Activated naive CD4-positive, alpha-beta T cell (primary cell): ENCODE measurements at places on chromosomes 2 and 18.

DNA sequence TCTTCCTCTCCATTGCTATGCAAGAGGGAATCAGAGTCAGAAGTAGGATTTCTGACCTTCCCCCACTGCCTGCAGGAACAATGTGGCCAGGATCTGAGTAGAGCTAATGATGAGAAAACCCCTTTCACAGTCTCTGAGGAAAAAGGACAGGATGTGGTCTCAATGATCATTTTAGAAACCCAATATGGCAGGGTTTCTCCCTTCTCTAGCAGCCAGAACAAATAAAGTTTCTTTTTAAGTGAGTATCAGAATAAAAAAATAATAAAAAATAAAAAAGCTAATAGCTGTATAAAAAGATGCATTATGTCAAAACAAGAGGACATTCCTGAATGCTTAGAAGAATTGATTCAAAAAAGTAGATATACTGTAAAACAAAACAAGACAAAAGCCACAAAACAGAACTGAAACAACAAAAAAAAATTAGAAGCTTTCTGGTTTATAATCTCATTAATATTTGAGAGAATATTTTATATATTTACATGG, 1124.9 kb upstream of the ZEB2 start:
- no peak for DNase-seq

DNA sequence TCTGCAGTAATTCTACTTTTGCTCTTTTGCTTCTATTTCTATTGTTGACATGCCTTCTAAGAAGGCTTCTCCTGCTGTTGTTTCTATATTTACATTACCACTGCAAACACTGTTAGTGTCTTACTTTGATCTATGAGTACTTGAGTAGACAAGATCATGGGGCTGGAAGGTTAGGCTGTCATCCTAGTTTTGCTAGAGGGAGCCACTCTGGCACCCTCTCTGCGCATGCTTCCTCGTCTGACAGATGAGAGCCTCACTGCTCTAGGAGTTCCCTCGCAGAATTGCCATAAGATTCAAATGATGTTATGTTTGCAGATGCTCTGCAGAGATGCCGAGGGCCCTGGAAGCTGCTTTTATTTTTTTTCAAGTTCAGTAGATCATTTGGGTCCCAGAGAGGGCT, 185.6 kb downstream of the RNF144A start:
- no peak for DNase-seq

DNA sequence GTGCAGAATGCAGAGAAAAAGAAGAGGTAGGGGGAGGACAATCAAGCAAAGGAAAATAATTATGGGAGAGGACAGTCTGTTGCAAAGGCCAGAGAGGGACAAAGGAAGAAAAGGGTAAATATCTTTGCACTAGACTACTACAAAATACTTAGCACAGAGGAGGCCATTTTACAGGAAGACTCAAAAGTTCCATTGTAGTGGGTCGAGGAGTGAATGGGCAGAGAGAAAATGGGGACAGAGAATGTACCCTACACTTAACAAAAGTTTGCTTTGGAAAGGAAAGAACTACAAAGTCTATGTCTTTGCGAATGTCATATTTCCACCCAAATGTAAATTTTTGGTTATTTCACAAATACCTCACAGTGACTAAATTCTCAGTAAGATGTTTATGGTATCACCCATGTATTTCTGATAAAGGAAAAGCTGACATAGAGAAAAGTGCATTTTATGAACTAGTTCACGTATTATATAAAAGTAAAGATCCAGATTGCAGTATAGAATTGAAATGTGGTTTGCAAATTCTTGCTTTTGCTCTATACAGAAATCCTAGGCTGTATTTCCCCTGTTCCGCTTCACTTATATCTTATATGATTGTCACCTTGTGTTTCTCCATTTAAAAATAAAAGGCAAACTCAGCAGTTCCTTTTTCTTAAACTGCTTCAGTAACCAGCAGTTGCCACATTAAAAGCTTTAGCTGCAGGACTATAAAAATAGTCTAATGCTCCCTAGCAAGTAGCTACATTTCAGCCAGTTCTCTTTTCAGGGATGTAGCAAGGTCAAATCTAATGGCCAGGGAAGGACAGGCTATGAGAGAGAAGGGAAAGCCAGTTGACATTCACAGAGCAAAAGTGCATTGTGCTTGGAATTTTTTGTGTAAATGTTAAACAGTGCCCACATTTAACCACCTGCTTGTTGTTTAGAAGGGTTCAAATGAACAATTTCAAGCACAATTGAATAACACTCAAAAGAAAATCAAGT, 79.7 kb upstream of the CYTIP start:
- no peak for DNase-seq

- DNase-seq: no peak
These were observed 95.4 kb downstream of the DOCK10 start for GRCh38 chr2:224946895-224947294.

DNA sequence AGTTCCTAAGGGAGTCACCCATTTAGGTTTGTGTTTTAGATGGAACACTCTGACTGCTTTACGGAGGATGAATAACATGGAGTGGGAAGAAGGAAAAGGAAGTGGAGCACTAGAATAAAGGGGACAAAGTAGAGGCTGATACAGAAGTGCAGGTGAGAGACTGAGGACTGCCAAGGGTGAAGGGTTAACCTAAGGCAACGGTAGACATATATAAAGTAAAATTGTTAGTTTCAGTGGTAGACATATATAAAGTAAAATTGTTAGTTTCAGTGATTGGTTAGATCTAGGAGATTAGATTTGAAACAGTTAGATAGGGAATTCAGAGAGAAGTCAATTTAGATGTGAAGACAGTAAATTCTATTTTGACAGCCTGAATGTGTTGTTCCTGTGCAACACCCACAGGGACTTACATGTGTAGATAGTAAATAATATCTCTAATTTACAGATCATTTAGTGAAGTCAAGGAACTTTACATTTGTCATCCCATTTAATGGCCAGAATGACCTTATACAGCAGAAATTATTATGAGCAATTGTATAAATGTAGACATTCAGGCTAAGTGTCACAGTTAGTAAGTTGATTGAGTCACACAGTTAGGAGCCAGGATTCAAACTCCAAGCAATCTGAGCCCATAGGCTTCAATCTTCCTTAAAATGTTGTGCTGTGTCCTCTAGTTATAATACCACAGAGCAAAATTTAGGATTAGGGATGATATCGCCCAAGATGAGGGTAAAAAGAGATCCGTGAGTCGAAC, 270.8 kb upstream of the UBE2E3 start:
- DNase-seq: no peak

- DNase-seq: no peak
These were observed 7.1 kb downstream of the SULT1C4 start for GRCh38 chr2:108384662-108385393.

GRCh38 chr2:10646153-10646552, 43.6 kb downstream of the NOL10 start:
- DNase-seq: no peak

GRCh38 chr2:236639461-236640235, 70.0 kb downstream of the ACKR3 start:
- DNase-seq: no peak

- no peak for DNase-seq
These were observed 42.9 kb upstream of the RIT2 start for GRCh38 chr18:43158381-43158780.

GRCh38 chr18:46672062-46672970, 15.3 kb upstream of the LOXHD1 start:
- no peak for DNase-seq

DNA sequence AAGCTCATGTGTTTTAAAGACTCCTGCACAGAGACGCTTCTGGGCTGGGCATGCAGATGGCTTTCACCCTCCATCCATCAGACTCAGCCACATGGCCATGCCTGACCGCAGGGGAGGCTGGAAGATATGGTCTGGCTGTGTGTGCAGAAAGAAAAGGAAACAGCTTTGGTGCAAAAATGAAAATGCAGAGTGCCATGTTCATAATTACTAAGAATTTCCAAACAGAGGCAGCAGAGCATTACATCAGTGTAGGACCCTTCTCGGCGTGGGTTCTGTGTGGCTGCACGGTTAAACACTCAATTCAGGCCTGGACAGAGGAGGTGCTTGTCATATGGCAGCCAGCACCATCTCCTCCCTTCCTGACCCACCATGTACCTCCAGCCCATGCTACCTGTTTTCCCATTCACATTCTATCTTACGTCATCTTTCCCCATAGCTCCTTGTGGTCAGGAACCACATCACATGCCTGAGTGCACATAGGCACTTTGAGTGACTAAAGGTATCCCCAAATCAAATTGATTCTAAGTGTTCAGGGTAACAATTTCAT, 200.3 kb upstream of the ID2 start:
- no peak for DNase-seq

- no peak for DNase-seq
These were observed 27.0 kb upstream of the FAM124B start for GRCh38 chr2:224428787-224429440.

- no peak for DNase-seq
These were observed 187.0 kb upstream of the COL3A1 start for GRCh38 chr2:188787021-188787657.

GRCh38 chr2:28680657-28681056, 71.0 kb upstream of the PPP1CB start:
- no peak for DNase-seq

DNA sequence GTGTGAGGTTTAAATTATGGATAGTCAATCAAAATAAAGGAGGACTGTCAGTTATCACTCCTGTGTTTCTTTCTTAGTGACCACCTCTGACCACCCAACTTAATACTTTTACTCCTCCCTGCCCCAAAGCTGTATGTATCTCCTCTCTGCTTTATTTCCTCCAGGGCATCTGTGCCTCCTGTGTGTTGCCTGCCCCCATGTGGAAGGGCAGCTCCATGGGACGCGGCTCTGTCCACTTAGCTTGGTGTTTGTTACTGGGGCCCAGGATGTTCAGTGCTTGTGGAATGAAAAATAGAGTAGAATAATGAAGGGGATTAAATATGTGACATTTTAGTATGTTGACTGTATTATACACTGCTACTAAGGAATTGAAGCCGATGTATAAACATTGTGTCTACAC, 9.8 kb downstream of the ACP1 start:
- DNase-seq: no peak

- no peak for DNase-seq
These were observed 4.5 kb upstream of the BCL2L11 start for GRCh38 chr2:111116011-111116746.

- DNase-seq: no peak
These were observed 10.2 kb downstream of the GBX2 start for GRCh38 chr2:236157815-236158498.

- no peak for DNase-seq
These were observed 35.0 kb upstream of the DYNAP start for GRCh38 chr18:54555996-54556395.

GRCh38 chr2:241156971-241157441, 6.7 kb downstream of the PPP1R7 start:
- DNase-seq: no peak

DNA sequence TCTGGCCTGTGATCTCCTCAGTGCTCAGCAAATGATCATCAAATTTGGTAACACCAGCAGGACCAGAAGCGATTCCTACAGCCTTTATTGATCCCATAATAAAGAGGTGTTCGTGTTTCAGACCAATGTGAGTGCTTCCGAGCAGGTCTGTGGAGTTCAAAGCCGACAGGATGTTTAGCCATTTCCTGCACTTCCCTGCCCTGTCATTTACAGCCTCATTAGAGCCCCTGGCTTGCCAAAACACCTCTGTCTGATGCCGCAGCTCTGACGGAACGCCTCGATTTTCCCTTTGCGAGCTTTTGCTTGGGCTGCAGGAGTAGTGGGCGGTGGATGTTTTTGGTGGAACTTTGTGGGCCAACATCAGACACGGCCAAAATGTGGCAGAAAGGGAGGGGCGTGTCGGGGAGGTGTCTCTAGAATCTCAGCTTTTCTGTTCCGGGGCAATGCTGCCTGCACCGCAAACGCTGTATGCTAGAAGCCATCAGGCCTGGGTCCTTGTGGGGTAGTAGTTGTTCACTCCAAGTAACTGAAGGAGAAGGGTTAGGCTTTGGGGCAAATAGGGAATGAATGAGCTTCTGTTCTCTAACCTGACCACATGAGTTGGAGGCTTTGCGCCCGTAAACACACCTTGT, 26.1 kb upstream of the INHBB start:
- DNase-seq: no peak

DNA sequence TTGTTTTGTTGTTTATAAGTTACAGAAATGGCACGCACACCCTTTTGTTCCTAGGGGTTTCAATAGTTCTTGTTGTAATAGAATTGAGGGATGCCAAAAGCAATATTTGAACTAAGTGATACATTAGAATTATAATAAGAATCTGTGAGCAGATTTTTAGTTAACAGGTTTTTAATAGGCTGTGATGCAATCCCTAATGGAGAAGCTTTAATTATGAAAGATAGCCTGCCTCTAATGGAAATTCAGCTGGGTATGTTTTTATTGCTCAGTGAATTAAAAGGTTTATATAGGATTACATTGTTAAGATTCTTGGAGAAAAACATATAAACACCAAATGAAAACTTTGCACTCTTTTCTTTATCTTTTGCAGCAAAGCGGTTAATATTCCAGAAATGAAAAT, 131.1 kb downstream of the PPP1R1C start:
- no peak for DNase-seq

GRCh38 chr2:174259981-174260380, 11.6 kb upstream of the OLA1 start:
- no peak for DNase-seq

- no peak for DNase-seq
These were observed 68.6 kb downstream of the GATA6 start for GRCh38 chr18:22238036-22238435.

DNA sequence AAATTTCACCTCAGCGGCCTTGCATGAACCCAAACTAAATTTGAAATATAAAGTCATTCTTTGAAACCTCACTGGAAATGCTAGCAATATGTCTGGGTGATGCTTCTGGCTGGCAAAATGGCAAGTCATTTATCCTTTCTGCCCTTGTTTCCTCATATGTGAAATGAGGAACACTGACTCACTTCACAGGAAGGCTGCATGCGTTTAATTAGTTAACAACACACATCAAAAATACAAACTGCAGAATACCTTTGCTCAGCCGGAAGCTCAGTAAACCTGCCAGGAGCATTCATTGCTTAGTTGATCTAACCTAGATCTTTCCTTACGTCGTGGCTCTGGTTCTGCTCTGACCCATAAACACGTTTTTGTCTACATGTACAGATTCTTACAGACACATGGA, 214.2 kb upstream of the ACVR2A start:
- DNase-seq: no peak

- no peak for DNase-seq
These were observed 107.1 kb downstream of the TWIST2 start for GRCh38 chr2:238954841-238955591.

GRCh38 chr2:134087371-134087921, 166.4 kb upstream of the MGAT5 start:
- DNase-seq: no peak

DNA sequence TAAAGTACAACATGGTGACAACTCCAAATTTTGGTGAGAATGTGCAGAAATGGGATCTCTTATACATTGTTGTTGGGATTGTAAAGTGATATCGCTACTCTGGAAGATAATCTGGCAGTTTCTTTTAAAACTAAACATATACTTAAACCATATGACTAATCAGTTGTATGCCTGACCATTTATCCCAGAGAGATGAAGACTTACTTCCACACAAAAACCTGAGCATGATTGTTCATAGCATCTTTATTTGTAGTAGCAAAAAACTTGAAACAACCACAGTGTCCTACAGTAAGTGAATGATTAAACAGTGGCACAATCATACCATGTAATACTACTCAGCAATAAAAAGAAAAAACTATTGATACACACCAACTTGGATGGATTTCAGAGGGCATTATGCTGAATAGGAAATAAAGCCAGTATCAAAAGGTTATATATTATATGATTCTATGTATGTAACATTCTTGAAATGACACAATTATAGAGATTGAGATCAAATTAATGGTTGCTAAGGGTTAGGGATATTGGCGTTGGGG, 47.3 kb downstream of the EPB41L5 start:
- DNase-seq: no peak
